HT-29 (cell line): ENCODE measurements at places on chromosomes 6 and 20. TPM values are rescaled to one million over a fixed set of nuclear protein-coding genes. Genes with fewer than 3 reads are reported as not detected.

- no peak for DNase-seq
Observed at GRCh38 chr6:11710311-11710761, 68.3 kb downstream of the ADTRP start.

Gene DOK5
- not detected in 2 replicates for total RNA-seq

Gene CCM2L
- 0.13 TPM in 1 of 2 replicates, not detected in the other for total RNA-seq

DNA sequence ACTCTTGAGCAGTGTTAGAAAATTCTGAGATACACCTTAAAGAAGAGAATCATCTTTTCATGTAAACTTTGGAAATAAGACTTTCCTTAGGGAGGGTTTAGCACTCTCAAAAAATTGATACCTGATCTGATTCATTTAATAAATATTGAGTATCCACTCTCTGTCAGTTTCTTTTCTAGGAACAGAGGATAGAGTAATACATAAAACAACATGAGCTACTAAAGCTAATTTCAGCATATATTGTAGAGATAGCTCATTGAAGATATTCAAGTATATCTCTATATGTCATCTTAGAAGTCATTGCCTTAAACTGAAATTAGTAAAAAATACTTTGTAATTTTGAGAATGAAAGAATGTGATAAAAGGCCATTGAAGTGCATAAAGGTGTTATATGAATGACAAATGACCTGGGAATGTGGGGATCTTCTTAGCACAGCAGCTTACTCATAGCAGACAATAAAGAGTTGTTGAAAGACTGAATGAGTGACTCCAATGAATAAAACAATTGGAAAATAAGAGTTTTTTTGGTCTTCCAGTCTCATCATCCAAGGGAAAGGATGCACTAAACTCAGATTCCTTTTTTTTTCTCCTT, 29.2 kb downstream of the RHAG start:
- no peak for DNase-seq

Gene ZNF165
- 4.4 and 5.2 TPM in 2 replicates for total RNA-seq

DNA sequence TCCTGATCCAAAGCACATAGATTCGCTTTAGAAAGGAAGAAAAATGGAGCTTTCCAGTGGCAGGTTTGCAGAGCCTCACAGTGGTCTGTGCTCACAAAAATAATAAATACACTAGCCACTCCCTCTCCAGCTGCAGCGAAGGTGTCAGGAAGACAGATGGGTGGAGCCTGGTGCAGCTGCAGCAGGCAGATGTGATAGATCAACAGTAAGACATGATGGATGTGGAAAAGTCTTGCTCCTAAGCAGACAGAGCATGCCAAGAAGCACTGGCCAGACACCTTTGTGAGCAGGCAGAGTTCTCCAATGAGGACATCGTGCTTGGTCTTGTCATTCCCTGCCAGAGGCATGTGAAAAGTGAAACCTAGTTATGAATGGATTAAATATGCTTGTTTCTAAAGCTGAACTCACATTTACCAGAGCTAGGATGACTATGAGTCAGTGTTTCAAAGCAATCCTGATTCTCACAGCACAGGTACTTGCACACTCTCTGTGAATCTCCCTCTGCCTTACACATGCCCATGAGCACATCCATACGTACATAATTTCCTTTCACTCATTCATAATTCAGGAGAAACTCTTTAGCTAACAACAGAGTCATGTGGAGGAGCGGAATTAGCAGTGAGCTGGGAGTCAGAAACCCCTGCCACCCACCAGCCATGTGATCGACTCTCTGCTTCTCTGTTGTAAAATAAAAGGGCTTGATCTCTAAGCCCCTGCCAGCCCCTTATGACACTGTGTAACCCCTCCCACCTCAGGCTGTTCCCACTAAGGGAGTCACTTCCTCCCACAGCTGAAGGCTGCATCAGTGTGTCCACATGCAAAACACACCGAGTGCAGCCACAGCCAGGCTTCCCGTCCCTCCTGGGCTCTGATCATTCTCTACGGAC, 111.2 kb downstream of the SCML4 start:
- no peak for DNase-seq

DNA sequence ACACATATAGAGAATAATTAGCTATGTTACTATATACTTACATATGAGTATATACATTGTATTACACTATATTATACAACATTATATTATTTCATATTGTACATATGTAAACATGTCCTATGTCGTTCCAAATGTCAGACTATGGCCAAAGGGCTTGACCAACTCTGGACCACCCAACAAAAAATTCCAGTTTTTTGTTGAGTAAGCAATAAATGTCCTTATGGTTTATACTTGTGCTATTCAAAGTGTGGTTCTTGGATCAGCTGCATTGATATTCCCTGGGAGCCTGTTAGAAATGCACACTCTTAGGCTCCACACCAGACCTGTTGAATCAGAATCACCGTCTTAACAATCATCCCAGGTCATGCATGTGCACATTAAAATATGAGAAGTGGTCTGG, 225.4 kb upstream of the ZFP64 start:
- no peak for DNase-seq

DNA sequence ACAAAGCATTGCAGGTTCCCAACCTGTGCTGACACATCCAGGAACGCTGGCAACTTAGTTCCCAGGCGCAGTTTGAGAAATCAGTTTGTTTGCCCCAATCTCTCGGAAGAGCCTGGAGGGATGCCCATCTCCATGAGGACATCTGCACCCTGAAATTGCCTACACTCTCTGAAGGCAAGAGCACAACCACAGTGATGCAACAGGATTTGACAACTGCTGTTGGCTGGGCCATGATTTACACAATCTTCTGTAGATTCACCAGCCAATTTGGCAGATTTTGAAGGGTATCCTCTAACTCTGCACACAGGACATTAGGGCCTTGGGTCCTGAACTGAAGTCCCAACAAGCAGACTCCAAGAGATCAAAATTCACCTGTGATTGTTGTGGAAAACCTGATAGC, 3.4 kb downstream of the APMAP start:
- no peak for DNase-seq

- no peak for DNase-seq
Observed at GRCh38 chr6:90458353-90459224, 128.3 kb downstream of the MAP3K7 start.

DNA sequence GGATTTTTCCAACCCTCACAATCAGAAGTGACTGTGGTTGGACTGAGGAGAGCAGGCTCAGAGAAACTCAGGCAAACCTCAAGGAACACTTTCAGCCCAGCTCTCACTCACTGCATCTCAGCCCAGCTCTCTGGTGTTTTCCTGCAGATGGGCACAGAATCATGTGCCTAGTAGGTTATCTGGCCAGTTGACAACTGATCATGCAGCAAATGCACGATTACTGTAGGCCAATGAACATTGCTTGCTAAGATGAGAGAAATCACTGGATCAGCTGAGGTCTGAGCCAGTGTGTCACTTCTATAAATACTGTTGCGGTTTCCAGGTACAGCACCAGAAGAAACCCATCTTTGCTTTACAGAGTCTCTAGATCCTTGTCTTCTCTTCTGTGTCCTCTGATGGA, 540.5 kb downstream of the CD83 start:
- DNase-seq = no peak

GRCh38 chr20:16761305-16761829, 13.2 kb downstream of the OTOR start:
- DNase-seq = peak; percentile 79

- no peak for DNase-seq
Observed at GRCh38 chr20:63968928-63969760, 586 bp downstream of the ZNF512B start.

Gene GNRH2
- not detected in 2 replicates for total RNA-seq

DNA sequence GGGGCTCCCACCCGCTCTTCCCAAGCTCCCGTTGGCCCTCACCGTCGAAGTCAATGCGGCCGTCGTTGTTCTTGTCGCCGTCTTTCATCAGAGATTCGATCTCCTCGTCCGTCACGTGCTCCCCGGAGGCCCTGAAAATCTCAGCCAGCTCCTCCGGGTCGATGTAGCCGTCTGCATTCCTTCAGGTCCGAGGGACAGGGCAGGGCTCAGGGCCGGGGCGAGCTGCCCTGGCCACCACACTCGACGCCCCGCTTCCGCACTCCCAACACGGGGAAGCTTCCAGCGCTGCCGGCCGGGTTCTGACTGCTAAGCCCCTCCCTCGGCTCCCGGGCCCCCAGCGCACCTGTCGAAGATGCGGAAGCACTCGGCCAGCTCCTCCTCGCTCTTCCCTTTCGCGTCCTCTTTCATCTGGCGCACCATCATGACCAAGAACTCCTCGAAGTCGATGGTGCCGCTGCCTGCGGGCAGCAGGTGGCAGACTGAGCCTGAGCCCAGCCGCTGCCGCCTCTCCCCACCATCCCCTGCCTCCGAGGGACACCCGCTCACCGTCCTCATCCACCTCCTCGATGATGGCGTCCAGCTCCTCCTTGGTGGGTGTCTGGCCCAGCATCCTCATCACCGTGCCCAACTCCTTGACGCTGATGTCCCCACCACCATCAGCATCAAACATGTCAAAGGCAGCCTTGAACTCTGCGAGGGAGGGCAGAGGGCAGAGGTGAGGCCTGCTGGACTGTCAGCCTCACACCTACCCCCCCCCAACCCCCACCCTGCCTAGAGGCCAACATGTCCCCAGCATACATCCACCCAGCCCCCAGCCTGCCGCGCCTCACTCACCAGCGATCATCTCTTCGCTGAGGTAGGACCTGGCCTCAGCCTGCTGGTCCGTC, 2.9 kb downstream of the TNNC2 start:
- peak; percentile 71 for DNase-seq

DNA sequence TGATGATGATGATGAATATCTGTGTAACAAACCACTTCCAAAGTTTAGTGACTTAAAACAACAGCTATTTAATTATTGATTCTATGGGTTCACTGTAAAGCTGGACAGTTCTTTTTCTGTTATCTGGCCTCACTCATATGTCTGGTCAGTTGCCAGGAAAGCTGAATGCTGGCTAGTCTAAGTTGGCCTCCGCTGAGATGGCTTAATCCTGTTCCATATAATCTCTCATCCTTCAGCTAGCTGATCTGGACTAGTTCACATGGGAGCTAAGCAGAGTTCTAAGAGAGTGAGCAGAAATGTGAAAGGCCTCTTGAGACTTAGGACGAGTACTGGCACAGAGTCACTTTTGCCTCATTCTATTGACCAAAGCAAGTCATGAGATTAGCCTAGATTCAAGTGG, 334.7 kb upstream of the FLRT3 start:
- no peak for DNase-seq

DNA sequence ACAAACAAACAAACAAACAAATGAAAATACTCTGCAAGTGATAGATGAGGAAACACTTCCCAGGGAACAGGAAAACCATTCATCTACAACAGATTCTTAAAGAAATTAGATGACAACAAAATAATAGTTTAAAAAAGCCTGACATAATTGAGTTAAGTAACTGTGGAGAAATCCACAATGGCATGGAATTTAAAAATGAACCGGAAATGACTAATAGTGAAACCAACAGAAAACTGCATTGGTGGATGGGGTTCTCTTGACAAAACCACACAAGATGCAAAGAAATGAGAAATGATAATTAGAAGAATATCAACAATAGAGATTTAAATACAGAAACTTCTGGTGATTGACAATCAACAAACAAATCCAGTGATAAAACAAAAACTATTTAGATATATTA, 785.6 kb downstream of the QKI start:
- DNase-seq = no peak

DNA sequence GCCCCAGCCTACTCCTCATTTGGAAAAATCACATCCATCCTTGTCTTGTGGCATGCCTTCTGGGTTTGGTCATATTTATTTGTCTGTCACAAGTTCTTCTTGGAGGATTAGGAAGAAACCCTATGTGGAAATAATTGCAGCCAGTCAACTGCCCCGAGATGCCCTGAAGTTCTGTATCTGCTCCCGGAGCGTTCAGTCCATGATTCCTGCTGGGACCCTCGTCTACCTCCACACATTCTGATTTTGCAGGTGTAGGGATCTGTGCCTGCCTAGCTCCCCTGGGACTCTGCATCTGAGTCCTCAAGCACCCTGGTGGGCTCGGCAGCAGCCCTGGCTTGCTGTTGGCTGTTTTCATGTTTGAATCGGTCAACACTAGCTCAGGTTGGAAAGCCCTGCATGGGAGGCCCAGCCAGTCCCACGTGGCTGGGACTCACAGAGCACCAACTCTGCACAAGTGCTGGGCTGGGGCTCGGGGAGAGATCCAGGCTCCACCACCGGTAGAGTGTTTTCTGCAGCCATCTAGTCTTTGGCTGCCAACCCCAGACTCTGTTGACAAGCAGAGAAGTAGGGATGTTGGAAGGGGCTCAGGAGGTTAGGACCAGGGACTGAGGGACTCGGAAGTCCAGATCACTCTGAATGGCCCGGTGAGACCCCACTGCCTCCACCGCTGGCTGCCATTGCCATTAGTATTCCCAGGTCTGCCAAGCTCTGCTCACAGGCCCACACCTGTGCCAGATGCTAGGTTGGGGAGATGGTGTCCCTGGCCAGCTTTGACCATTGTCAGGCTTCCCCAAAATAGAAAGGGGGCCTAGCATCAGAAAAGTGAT, 183.5 kb upstream of the CST7 start:
- DNase-seq = no peak

DNA sequence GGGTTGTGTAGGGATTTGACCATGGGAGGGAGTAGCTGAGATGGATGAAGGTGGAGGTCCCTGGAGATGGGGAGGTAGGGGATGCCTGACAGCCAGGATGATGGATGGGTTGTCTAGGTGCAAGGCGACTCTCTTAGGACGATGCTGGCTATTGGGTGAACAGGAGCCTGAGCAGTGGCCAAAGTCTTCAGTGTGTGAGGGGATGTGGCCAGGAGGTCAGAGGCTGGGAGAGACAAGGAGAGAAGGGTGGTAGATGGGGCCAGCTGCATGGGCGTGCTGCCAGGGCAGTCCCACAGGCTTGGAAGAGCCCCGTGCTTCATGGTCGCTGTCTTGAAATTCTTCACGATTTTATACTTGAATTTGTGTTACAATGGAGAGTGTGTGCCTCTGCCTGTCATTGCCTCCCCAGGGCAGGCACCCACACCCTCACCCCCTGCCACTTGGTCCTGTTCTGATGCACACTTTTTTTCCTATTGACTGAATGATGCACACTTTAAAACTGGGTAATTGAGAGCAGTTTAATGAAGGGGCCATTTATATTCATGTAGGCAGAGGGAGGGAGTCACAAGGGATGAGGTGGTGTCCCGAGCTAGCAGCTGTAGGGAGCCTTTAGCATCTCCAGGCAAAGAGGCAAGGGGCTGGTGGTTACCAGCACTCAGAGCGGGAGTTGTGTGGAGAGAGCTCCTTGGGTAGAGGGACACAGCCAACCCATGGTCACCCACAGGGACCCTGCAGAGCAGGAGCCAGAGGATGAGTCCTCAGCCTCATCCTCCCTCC, 120.7 kb downstream of the DHX35 start:
- no peak for DNase-seq

- no peak for DNase-seq
Observed at GRCh38 chr6:136775081-136775480, 17.2 kb downstream of the MAP3K5 start.

- DNase-seq = no peak
Observed at GRCh38 chr6:29769336-29769735, 46.1 kb downstream of the HLA-F start.

- no peak for DNase-seq
Observed at GRCh38 chr6:129790785-129791184, 70.3 kb downstream of the TMEM244 start.

DNA sequence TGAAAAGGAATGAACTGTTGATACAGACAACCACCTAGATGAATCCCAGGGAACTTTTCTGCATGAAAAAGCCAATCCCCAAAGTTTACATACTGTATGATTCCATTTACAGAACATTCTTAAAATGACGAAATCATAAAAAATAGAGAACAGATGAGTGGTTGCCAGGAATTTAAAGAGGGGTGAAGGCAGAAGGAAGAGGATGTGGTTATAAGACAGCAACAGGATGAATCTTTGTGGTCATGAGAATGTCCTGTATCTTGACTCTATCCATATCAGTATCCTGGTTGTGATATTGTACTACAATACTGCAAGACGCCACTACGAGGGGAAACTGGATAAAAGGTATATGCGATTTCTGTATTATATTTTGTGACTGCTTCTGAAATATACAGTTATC, 70.1 kb upstream of the EMILIN3 start:
- DNase-seq = no peak
